ENCODE measurements at places on chromosomes 12 and 14.

GRCh38 chr12:85394065-85394464, 114.0 kb downstream of the ALX1 start:
- DNase-seq, result no peak

GRCh38 chr14:99733540-99734405, 49.7 kb downstream of the CYP46A1 start:
- peak; percentile 50 for DNase-seq

DNA sequence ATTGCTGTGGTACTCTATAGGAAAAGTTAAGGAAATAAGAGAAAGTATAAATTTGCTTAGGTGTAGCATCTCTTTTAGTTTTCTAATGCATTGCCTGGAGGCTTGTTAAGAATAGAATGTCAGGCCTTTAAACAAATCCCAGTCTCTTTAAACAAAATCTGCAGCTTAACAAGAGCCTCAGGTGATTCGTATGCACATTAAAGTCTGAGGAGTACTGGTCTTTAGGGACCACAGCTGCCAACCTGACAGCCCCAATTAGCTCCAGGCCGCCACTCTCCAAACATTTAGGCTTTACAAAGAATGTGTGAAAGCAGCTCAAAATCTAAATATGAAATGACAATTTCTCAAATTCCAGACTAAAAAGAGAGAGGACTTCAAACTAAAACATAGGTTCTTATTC, 35.7 kb downstream of the PAWR start:
- no peak for DNase-seq

- no peak for DNase-seq
Observed at GRCh38 chr12:69546693-69547438, 38.4 kb upstream of the CCT2 start.

DNA sequence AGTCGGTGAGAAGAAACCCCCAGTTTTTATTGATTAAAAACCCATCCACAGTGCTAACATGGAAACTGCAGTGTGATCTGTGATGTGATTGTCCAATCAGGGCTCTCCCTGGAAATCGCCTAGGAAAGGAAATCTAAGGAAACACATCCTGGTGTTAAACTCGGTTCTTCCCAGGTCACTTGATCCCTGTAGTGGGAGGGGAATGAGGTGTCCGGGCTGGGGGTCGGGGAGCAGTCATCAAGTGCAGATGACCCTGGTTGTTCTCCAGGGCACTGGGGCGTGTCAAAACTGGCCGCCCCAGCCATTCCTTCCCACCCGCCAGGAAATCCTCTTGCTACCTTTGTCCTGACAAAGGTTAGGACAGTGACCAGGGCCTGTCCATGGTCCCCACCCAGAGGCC, 20.8 kb downstream of the RAB35 start:
- DNase-seq, result no peak

- no peak for DNase-seq
Observed at GRCh38 chr14:72699852-72700257, 194.0 kb downstream of the DPF3 start.

- no peak for DNase-seq
Observed at GRCh38 chr12:122749569-122750332, 2.9 kb upstream of the DENR start.

DNA sequence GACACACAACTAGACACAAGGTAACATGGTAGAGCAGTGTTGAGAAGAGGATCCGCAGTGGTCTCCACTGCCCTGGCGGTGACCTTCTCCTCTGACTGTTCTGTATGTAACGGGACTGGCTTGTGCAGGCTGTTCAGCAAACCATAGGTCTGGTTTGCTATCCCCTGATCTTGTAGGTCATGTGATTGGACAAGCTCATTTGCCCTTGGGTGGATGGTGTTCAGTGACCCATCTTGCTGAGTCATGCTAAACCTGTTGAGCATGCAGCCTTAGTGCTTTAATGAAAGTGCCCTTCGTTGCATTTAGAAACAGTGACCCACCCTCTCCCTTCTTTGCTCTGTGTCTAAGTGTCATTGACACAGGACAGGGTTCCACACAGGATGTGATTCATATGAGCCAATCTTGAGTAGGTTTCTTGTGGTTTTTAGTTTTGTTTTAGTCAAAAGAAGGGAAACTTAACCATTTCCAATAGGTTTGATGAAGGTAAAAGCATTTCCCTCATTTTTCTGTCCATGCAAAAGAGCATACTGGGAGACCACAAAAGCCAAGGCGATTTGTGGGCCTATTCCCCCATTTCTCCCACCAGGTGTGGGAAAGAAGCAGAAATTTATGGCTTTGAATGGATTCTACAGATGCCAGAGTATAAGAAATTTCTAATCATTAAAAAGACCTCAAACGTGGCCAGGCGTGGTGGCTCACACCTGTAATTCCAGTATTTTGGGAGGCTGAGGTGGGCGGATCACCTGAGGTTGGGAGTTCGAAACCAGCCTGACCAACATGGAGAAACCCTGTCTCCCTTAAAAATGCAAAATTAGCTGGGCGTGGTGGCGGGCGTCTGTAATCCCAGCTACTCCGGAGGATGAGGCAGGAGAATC, 32.6 kb upstream of the HIF1A start:
- no peak for DNase-seq

DNA sequence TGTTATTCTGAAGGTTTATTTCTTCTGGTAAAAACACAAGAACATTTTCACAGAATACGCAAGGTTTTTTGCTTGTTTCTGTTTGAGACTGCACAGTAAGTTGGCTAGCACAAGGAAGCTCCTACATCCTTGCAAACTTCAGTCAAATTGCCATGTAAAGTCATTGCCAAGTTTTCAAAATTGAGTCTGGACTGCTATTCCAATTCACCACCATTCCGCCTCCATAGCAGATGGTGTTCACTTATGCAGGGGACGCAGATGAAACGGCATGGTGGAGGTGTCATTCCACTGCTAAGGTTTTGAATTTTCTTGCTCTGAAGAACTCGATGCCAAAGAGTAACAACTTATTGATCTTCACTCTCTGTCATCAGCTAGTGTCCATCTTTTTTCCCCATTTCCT, 303.9 kb upstream of the SYT1 start:
- DNase-seq, result no peak

- DNase-seq, result no peak
Observed at GRCh38 chr14:49306152-49306751, 279.9 kb downstream of the RPS29 start.

DNA sequence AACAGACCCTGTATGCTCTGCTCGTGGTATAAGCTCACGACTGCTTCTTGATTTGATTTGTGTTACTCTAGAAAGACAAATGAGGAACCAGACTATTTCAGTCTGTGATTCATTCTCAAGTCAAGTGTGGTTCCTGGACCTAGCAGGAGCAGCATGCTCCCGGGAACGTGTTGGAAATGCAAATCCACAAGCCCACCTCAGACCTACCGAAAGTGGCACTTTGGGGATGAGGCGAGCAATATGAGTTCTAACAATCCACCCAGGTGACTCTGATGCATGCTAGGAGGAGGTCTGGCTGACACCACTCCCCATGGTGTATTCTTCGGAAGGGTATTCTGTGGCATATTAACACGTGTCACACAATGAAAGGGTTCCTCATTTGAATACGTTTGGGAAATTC, 59.5 kb upstream of the TMX1 start:
- DNase-seq, result no peak

DNA sequence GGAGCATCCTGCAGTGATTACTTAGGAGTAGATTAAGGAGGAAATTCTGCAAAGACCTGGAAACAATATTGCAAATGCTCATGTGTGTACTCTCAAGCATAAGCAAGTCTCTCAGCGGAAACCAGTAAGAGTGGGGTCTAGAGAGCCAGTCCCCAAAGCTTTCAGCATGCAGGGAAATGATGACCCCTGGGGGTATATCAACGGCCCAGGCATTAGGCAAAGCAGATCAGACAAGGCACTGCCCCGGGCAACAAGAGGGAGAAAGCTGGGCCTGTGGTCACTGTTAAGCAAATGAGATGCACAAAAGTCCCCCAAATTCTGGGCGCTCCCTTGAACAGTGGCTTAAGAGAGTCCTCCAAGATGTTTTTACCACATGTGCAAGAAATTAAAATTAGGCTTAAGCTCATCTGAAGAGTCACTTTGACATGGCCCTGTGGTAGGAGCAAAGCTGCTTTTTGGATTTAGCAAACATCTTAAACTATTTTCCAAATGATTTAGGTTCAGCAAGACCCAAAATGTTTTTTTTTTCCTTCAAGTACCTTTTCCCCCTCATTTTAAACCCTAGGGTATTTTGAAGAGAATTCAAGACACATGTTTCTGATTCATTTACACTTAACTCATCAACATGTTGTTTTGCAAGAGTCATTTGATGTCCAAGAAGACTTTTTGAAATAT, 457.1 kb upstream of the TBX3 start:
- DNase-seq, result no peak

DNA sequence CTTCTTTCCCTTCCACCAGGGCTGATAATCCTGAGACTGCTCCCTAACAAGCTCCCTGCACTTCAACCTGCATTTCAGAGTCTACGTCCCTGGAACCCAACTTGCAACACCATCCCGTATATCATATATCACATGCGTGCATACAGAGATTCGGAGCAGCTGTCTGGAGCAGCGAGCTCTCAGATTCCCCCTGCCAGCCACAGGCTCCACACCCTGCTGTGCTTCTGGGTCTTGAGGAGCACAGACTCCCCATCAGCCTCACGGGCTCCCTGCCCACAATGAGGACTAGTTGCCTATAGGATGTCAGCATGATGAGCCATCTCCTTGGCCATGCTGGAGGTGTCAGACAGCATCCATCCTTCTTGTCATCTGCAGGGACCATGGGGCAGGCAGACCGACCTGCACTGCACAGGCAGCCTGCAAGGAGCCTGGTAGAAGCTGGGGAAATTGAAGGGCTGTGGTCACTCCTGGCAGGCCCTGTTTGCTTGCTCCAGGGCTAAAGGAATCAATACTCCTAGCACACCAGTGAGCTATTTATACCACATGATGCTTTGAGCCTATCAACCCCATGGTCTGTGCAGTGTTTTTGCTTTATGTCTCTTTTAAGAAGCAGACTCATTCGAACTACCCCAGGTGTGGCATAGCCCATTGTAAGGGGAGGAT, 19.6 kb upstream of the HDAC7 start:
- no peak for DNase-seq

- peak; percentile 8 for DNase-seq
Observed at GRCh38 chr12:130421896-130422295, 84.2 kb downstream of the PIWIL1 start.

GRCh38 chr14:59091976-59092375, 96.5 kb upstream of the DAAM1 start:
- no peak for DNase-seq

DNA sequence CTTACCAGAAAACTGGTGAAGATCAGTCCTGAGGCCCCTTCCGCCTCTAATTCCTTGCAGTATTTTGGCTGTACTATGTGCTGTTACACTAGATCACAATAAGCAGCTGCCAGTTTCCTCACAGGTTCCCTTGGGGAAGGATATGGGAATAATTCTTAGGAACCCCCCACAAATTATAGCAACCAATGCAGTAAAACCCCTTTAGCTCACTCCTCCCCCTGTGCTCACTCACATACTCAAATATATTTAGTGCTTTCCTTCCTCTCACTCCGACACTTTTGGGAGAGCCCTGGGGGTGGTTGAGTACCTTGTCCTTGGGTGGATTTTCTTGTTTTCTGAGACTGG, 162.7 kb downstream of the ETV6 start:
- DNase-seq, result no peak

GRCh38 chr14:92670643-92671366, 77.6 kb downstream of the LGMN start:
- DNase-seq, result no peak

GRCh38 chr14:97180304-97181200, 383.4 kb downstream of the VRK1 start:
- peak; percentile 63 for DNase-seq

DNA sequence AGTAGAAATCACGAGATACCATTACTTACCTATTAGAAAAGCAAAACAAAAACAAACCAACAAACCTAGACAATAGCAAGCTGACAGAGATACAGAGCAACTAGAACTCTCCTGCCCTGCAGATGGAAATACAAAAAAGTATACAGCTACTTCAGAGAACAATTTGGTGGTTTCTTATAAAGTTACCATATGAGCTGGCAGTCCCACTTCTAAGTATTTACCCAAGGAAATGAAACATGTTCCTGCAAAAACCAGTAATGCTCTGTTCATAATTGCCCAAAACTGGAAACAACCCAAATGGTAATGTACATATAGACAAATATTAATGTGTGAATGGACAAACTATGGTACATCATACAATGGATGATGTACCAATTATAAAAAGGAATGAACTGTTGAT, 31.7 kb downstream of the FUT8 start:
- no peak for DNase-seq

GRCh38 chr14:104245075-104245474, 106.7 kb downstream of the KIF26A start:
- no peak for DNase-seq

DNA sequence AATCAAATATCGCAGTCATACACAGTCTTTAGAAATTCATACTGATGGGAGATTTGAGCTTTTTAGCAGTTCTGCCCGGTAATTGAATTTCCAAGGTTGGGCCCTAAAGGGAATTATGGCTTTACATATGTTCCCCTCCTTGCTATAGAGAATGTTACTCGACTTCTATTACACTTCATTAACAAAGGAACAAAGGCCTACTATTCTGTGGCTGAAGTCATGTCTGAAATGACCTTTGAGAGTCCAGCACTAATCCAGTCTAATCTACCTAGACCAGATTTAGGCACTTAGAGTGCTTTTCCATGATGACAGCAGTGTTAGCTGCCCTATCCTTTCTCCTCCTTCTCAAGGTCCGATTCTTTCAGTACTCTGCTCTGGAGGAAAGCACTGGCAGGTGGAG, 305.3 kb downstream of the MED13L start:
- no peak for DNase-seq

- no peak for DNase-seq
Observed at GRCh38 chr14:31241450-31242114, 34.0 kb upstream of the HECTD1 start.

DNA sequence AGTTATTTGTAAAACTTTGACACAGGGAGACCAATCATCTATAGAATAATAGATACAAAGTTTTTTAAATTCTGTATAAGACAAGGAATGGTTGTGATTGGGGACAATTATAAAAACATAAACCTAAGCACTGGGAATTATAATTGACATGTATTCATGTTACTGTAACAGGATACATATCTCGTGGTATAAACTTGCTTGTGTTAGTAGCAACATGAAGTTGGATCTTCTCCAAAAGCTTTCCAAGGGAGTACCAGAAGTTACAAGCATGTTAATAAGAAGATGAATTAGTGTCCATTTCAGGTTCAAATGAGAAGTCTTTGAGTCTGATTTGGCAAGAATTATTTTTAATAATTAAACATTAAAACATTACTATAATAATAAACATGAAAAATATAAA, 42.2 kb downstream of the CDKL1 start:
- DNase-seq, result no peak

DNA sequence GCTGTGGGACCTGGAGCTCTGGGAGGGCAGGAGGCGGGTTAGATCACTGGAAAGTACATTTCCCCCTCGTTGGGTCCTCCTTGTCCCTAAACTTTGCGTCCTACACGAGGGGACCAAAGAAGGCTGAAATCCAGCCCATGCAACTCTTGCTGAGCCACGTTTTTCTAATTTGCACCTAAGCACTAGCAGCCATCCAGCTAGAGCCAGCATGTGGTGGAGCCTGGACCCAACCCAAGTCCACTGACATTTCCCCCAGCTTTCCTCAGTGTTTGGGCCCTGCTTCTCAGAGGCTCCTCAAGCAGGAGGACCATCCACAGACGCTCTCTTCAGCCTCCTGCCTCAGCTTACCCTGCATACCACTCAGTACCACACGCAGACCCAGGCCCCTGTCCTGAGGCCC, 49.7 kb downstream of the TSPAN11 start:
- DNase-seq, result no peak

- peak; percentile 79 for DNase-seq
Observed at GRCh38 chr14:60249321-60250256, 568 bp downstream of the PPM1A start.

Data from head of caudate nucleus (tissue), 42 donors.